ENCODE measurements at places on chromosomes 5 and 9.

DNA sequence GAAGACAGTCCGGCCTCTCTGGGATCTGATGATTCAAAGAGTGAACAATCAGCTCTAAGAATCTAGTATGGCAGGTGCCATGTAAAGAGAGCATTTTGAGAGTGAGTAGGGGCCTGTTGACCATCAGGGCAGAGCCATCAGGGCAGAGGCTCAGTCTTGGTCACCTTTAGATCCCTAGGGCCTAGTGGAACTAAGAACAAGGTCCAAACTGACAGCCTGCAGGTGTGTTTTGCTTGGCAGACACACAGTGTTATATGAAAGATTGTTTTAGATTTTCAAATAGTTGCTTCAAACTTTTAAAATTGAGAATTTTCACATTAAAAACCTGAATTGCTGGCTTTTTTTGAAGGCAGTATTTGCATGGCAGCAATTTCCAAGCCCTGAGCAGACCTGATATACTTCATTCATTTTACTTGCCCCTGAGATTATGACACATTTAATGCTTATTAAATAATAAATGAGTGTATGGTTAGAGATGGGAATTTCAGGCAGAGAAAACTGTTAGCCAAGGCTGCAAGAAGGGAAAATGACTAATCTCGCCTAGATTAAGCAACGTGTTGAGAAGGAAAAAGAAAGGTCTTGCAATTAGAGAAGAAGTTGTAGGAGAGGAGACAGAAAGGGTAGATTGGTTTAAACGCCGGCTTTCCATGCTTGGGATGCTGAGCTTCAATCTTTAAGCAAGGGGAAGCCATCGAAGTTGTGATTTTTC, 279.6 kb downstream of the ARRDC3 start:
- DNase-seq, result no peak

- no peak for DNase-seq
These were observed 187.7 kb downstream of the TLE4 start for GRCh38 chr9:79759460-79759859.

GRCh38 chr9:20981486-20981885, 50.0 kb downstream of the HACD4 start:
- DNase-seq, result no peak

GRCh38 chr5:136034492-136034891, 5.7 kb downstream of the TGFBI start:
- DNase-seq, result no peak

- no peak for DNase-seq
These were observed 91.3 kb upstream of the NFIB start for GRCh38 chr9:14405176-14405706.

GRCh38 chr9:117771136-117771535, 66.9 kb downstream of the TLR4 start:
- no peak for DNase-seq

GRCh38 chr5:163947848-163948666, 442.6 kb downstream of the MAT2B start:
- no peak for DNase-seq

DNA sequence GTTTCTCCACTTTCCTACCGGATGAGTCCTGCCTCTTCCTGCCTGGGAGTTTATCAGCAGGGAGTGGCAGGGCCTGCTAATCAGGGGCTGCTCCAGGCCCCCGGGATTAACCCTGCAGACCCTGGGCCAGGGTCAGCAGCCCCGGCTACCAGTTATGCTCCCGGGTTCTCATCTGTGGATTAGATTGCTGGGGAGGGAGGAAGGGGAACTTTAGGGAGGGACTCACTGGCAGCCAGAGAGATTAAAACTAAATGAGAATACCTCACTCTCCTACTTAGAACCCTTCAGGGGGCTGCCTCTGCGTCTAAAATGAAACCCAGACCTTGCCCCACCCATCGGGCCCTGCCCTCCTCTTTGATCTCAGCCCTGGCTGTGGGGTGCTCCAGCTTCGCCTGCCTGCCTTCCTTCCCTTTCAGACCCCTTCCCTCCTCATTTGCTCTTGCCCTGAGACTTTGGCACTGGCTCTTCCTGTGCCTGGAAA, 130.5 kb upstream of the HAND1 start:
- no peak for DNase-seq

GRCh38 chr9:27131731-27132130, 22.7 kb downstream of the TEK start:
- DNase-seq, result no peak

All from stimulated activated CD4-positive, alpha-beta T cell treated with anti-CD3 and anti-CD28 coated beads, Interleukin-2, amount 100 ng/mL, for 4 hours (primary cell).